Effector memory CD8-positive, alpha-beta T cell (primary cell): ENCODE measurements at places on chromosomes 7 and 10.
A peak's percentile ranks its signal among the peaks of the same experiment; 100 is the strongest.

- no peak for DNase-seq
Observed at GRCh38 chr7:35038354-35038753, 1.1 kb upstream of the DPY19L1 start.

DNA sequence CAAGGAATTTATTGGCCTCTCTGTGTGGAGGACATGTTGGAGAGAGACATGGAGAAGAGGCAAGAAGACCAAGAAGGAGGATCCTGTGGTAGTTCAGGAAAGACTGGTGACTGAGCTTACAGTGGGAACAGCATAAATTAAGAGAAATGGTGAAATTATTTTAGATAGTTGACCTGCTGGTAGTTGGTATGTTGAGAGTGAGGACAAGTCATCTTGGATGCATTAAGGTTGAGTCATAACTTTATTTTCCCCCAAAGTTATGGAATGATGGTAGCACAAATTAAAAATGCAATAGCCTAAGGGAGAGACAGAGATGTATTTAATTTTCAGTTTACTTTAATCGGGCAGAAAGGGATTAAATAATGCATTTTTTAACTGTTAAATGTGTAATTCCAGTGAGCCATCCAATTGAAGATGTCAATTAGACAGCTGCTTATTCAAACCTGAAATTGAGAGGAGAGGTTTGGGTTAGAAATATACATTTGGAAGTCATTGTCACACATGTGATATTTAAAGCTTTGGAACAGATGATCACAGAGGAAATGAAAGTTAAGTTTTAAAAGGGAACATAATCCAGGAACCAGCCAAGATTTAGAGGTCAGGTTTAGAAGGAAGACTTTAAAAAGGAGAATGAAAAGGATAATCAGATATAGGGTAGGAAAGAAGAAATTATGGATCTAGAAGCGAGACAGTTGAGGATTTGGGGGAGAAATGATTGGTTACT is 80.6 kb downstream of the DGKB start:
- DNase-seq, result no peak

GRCh38 chr7:144720149-144720548 is 115.7 kb downstream of the TPK1 start:
- no peak for DNase-seq

- DNase-seq, result no peak
Observed at GRCh38 chr7:120925392-120925791, 25.2 kb upstream of the ING3 start.

GRCh38 chr7:36360244-36360643 is 29.4 kb upstream of the ANLN start:
- no peak for DNase-seq

DNA sequence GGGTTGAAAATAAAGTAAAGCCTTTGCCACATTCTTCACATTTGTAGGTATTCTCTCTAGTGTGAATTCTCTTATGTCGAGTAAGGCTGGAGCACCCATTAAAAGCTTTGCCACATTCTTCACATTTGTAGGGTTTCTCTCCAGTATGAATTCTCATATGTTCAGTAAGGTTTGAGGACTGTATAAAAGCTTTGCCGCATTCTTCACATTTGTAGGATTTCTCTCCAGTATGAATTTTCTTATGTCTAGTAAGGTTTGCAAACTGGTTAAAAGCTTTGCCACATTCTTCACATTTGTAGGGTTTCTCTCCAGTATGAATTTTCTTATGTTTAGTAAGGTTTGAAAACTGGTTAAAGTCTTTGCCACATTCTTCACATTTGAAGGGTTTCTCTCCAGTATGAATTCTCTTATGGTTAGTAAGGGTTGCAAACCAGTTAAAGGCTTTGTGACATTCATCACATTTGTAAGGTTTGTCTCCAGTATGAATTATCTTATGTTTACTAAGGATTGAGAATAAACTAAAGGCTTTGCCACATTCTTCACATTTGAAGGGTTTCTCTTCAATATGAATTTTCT is 41.4 kb downstream of the ZNF680 start:
- no peak for DNase-seq

GRCh38 chr7:111486472-111487142 is 75.7 kb downstream of the IMMP2L start:
- no peak for DNase-seq

DNA sequence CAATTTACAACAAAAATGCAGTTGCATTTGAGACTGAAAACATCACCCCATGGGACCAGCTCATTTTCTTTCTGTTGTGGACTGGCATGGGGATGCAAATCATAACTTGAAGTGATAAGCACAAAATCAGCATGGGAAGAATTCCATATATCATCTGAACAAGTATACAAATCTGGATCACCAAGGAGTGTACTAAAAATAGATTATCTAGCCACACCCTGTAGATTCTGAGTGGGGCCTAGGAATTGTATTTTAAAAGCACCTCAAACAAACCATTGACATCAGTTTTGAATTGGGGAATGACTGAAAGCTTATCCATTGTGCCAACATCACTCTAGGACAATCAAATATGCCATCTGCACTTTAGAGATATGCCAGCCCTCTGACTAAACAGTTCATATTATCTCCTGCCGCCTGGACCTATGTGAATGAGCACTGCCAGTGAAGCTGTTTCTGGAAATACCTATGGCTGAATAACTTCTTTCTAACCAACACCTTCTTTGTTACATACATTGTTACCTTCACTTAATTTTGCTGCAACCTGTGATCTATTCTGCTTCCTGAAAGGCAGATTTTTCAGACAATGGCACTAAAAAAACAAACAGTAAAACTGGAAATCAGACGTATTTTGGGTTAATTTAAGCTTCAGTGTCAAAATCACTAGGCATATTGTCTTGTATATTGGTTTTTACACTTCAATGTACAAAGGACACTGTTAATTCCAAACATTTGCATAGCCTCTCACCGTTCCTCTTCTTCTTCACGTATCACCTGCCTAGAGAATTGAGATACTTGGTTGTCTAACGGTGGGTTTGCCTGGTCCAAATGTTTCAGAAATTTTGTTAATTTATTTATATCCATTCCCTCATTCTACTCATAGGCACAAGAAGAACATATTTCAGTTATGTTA is 42.4 kb upstream of the HGF start:
- DNase-seq, result no peak

DNA sequence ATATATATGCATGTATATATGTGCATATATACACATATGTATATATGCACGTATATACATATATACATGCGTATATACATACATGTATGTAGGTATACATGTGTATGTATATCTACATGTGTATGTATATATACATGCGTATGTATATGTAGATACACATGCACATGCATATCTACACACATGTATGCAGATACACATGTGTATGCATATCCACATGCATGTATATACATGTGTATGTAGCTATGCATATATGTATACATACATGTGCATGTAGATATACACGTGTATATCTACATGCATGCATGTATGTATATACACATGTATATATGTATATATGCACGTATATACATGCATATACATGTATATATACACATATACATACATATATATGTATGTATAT is 95.8 kb upstream of the STEAP4 start:
- DNase-seq, result no peak

DNA sequence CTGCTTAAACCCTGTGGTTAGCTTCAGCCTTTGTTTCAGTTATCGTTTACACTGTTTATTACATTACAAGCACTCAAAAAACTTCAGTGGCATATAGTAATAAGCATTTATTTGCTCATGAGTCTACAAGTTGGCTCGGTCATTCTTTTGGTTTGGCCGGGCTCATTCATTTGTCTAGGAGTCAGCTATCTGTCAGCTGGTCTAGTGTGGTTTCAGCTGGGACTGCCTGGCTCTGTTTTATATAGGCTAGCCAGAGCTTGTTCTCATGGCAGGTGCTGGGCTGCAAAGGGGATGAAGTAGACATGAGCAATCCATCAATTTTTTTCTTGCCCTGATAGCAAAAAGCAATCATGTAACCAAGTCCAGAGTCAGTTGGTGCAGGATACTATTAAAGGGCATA is 103.6 kb downstream of the MKLN1 start:
- no peak for DNase-seq

DNA sequence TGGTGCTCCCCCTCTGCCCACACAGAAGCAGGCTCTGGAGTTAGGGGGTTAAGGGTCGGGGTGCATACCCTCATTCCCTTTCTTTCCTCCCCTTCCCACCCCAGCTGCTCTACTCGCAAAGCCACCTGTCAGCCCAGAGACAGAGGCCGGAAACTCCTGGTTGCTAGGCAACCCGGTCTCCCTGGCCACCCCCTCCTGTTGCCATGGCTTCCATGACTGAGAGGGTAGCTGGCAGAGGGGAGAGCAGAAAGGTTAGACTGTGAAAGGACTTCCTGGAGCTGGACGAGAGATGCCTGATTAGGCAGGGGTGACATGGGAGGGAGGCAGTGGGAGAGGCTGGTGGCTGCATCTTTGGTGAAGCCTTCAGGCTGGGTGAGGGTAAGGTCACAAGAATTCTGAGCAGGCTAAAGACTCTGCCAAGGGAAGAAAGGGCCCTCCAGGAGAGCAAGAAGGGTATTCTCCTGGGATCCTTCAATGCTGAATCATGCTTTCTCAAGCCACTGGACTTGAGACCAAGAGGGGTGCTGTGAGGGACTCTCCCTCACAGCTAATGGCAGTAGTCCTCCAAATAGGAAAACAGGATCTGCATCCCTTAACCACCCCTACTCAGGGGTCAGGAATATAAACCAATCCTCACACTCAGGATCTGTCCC is 5.4 kb downstream of the PSD start:
- no peak for DNase-seq

DNA sequence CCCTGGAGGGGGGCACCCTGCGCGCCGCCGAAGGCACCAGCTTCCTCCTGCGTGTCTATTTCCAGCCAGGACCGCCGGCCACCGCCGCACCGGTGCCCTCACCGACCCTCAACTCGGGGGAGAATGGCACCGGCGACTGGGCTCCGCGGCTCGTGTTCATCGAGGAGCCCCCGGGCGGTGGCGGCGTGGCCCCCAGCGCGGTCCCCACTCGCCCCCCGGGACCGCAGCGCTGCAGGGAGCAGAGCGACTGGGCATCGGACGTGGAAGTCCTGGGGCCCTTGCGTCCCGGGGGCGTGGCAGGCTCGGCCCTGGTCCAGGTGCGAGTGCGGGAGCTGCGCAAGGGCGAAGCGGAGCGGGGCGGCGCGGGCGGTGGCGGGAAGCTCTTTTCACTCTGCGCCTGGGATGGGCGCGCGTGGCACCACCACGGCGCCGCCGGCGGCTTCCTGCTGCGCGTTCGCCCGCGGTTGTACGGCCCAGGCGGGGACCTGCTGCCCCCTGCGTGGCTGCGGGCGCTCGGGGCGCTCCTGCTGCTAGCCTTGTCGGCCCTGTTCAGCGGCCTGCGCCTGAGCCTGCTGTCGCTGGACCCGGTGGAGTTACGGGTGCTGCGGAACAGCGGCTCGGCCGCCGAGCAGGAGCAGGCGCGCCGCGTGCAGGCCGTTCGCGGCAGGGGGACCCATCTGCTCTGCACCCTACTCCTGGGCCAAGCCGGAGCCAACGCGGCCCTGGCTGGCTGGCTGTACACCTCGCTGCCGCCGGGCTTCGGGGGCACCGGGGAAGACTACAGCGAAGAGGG is 594 bp downstream of the CNNM1 start:
- DNase-seq, result no peak

DNA sequence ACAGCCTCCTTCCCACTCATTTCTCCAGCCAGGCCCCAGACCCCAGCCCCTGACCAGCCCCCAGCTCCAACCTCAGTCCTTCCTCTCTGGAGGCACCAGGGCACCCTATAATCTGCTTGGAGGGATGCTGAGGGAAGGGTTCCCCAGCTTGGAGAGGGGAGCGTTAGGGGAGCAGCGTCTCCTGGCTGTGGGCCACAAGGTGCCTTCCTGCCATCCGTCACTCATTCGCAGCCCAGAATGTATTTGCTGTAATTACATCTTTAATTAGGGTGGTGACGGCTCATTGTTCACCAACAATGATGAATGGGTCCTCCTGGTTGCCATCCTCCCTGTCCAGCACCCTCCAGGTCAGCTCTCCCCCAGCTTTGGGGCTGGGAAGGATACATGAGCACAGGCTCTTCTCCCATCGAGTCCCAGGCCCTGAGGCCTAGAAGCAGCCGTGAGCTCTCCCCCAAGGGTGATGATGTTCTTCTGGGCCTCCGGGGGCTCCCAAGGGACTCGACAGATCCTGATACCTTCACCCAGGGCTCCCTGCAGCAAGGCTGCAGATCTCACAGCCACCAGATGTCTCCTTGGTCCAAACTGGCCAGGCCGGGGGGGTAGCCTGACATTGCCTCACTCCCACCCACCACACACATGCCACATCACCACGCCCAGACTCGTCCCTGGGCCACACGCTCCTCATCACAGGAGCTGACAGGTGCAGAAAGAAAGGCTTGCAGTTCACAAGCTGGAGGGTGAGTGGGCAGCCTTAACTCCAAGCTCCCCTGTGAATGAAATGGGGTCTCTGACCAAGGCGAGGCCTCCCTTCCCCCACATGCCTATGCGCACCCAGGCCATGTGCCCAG is 26.8 kb downstream of the POLL start:
- DNase-seq, result no peak

GRCh38 chr10:34175121-34175520 is 640.0 kb downstream of the PARD3 start:
- DNase-seq, result no peak

GRCh38 chr7:101410743-101411507 is 48.2 kb downstream of the COL26A1 start:
- peak; percentile 14 for DNase-seq

GRCh38 chr10:36676321-36676720 is 449.1 kb upstream of the ANKRD30A start:
- no peak for DNase-seq

GRCh38 chr7:2012044-2012900 is 220.5 kb downstream of the MAD1L1 start:
- DNase-seq, result no peak

DNA sequence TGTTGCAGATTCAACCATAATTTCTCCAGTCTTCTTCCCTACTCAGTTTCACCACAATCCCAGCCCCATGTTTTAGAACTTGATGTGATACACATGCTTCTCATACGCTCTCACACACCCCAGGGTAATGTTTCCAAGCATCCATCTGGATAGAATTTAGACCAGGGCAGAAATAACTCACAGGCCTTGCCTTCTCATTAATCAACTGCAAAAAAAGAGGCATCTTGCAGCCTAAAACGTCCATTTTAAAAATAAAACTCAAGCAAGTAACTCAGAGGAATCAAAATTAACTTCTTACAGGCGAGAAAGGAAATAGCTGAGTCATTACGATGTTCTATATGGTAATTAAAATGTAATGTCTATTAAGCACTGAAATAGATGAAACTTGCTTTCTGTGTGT is 127.2 kb upstream of the RSU1 start:
- DNase-seq, result no peak

DNA sequence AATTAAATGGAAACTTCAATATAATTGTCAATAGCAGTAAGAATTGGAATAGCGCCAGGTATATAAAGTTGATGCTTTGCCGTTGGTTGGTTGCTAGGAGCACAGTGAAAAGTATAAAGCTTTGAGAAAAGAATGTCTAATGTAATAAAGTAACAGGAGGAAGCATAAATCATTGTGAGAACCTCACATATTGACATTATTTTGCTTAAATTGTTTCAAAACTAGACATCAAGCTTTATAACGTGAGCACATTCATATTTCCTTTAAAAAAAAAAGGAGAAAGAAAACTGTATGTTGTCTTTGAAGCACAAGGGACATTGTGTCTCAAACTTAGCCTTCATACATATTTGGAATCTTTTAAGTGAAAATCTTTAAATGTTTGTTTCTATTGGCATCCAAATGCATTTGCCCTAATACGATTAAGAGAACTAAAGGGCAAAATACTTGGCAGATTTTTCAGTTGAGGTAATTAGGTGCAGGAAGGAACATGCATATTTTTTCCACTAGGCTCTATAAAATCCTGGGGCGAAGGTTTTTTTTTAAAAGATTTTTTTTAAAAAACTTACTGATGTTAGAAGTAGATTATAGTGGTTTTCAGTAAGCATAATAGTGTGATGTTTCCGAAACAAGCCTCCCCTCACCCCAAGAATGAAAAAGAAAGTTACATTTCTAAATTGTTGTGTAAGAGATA is 92.4 kb downstream of the ARID5B start:
- DNase-seq, result no peak
